ENCODE measurements at places on chromosomes 6 and 20.

- DNase-seq = no peak
- no peaks in the 10 kb centered on the region for H3K36me3 ChIP-seq
- H3K4me1 ChIP-seq = no peaks in the 10 kb centered on the region
- no peaks in the 10 kb centered on the region for H3K27me3 ChIP-seq
- H3K27ac ChIP-seq = no peak overlapping the region
- no peak overlapping the region for H3K4me3 ChIP-seq
Observed at GRCh38 chr6:21808551-21809242, 215.1 kb downstream of the SOX4 start.

- no peaks in the 10 kb centered on the region for H3K4me1 ChIP-seq
- no peak for DNase-seq
- H3K36me3 ChIP-seq = no peaks in the 10 kb centered on the region
- H3K4me3 ChIP-seq = no peak overlapping the region
- no peak overlapping the region for H3K27ac ChIP-seq
Observed at GRCh38 chr20:59662856-59663512, 58.6 kb downstream of the PHACTR3 start.

- DNase-seq = no peak
- peaks cover 28% of the 10 kb centered on the region for H3K4me1 ChIP-seq
- H3K36me3 ChIP-seq = peaks cover 24% of the 10 kb centered on the region
- H3K27me3 ChIP-seq = no peaks in the 10 kb centered on the region
- H3K4me3 ChIP-seq = peak overlapping the region; percentile 80
Observed at GRCh38 chr6:31701666-31702404, 1.3 kb downstream of the ABHD16A start.

DNA sequence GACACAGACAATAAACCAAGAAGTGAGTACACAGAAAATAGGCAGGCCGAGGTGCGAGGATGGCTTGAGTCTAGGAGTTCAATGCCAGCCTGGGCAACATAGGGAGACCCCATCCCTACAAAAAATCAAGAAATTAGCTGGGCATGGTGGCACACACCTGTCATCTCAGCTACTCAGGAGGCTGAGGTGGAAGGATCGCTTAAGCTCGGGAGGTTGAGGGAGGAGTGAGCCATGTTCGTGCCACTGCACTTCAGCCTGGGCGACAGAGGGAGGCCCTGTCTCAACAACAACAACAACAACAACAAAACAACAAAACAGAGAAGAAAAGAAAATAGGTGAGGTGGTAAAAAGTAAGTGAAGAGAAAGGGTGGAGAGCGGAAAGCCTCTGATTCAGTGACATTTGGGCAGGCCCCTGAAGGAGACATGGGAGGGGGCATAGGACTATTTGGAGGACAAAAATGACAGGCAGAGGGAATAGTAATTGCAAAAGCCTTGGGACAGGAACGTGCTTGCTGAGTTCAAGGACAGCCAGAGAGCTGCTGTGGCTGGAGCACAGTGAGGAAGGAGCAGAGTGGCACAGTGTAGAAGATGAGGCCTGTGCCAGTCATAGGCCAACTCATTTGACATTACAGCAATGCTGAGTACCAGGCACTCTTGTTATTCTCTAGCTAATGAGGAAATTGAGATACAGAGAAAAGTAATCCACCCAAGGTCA is 160.6 kb downstream of the VEGFA start:
- H3K36me3 ChIP-seq = no peaks in the 10 kb centered on the region
- DNase-seq = no peak
- H3K4me3 ChIP-seq = no peak overlapping the region
- peaks cover 9% of the 10 kb centered on the region for H3K4me1 ChIP-seq
- H3K27ac ChIP-seq = no peak overlapping the region
- no peaks in the 10 kb centered on the region for H3K27me3 ChIP-seq

DNA sequence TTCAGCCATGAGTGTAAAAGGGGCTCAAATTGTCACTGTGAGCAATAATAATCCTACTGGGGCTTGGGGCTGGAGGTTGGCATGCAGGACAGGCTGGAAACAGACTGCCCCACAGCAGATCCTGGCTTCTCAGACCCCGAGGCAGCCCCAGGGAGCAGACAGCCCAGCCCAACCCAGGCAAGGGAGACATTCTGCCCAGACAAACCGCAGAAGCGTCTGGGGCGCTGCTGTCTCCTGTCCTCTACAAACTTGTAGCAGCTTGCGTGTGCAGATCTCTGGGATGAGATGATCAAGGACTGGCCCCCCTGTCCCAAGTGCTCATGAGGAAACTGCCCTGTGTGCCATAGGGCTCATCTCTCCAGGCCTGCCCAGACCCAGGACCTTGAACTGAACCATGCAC is 84.6 kb downstream of the MAFB start:
- peaks cover 2% of the 10 kb centered on the region for H3K27me3 ChIP-seq
- no peak overlapping the region for H3K4me3 ChIP-seq
- H3K27ac ChIP-seq = no peak overlapping the region
- no peak for DNase-seq

DNA sequence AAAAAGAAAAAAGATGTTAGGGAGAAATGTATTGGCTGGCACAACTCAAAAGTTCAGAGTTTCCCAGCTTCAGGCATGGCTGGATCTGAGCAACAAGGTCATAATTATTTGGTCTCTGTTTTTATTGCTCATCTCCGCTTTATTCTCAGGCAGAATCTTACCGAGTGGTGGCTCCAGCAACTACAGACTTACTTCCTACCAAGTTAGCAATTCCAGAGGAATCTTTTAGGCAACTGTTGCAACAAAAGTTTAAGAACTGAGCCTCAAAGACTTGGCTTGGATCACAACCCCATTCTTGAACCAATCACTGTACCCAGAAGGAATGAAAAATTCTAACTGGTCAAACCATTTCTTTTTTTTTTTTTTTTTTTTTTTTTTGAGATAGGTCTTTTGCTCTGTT is 35.5 kb upstream of the NCOA3 start:
- H3K4me3 ChIP-seq = no peak overlapping the region
- H3K36me3 ChIP-seq = no peaks in the 10 kb centered on the region
- no peaks in the 10 kb centered on the region for H3K4me1 ChIP-seq
- no peak for DNase-seq
- no peaks in the 10 kb centered on the region for H3K27me3 ChIP-seq

DNA sequence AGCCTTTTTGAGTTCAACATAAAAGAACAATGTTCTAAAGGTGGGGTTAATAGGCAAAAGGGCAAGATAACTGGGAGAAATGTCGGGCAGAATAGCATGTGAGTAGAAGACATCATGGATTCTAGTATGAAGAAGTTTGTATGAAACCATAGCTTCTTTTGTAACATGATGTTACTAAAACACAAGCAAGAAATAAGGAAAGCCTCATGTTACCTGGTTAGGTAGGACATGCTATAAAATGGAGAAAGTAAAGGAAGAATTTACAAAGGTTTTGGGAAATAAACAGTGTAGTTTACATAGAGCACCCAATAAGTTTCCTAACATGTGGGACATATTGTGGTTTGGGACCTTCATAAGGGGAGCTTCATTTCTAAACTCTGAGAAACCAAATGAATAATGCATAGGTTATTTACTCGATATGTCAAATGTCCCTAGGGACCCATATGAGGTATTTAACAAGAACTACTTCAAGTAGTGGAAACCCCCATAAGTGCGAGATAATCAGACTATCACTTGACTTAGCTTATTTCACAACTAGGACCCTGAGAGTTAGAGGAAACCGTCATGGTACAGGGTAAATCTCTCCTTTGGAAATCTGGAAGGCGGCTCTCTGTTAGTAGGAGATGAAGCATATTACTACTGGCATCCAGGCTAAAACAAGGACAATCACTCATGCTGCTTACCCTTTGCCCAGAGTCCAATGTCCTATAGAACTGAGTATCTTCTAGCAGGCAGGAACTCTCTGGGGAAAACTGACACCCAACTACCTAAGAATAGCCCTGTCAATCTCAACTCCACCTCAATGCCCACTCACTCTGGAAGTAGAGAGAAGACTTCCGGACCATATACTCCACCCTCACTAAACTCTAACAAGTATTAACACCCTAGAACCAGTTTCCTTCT is 57.5 kb downstream of the ILRUN start:
- H3K4me1 ChIP-seq = no peaks in the 10 kb centered on the region
- H3K27me3 ChIP-seq = no peaks in the 10 kb centered on the region
- DNase-seq = no peak
- H3K36me3 ChIP-seq = no peaks in the 10 kb centered on the region

DNA sequence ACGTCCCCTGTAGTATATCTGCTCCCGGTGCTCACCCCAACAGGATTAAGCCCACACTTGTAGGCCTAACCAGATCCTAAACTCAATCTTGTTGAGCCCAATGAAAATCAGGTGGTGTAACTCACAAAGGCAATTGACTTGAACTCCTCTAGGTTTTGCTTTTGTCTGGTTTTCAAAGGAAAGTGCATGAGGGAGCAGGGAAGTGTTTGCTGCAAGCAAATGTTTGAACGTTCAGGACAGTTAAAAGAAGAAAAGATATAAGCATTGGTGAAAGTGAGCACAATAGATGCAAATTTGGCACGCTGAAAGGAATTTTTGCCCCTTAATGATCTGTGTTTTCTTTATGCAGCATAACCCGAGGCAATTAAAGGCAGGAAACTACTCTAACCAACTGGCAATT is 212.6 kb downstream of the PLCB1 start:
- H3K36me3 ChIP-seq = no peaks in the 10 kb centered on the region
- H3K27ac ChIP-seq = no peak overlapping the region
- no peak for DNase-seq
- no peaks in the 10 kb centered on the region for H3K27me3 ChIP-seq
- no peak overlapping the region for H3K4me3 ChIP-seq
- H3K4me1 ChIP-seq = no peaks in the 10 kb centered on the region

DNA sequence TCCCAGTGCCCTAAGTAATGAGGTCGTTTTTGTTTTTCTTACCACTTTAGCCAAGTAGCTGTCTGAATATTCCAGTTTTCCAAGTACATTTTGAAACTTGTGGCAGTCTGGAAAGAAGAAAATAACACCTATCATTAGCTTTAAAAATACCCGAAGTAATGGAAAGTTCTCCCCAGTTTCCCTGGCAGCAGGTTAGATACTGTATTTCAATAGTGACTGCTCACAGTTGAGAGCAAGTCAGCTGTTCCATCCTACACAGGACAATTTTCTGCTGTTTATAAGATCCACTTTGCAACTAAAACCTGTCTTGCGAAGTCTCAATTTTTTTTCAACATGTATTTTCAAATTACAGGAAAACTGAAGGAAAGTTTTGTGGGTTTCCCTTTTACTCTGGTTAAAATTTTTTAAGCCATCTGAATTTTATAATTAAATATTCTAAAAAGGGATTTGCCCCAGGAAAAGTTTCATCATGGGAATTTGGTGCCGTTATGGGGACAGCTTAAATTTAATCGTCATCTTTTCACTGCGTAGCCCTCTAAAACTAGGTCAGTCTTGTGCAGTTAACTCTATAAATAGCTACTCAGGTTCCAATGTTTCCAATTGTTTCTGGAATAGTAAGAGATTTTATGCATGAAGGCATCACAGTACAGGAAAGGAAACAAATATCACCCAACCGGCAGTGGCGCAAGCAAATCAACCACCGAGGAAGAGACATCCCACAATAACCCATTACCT is 96.9 kb downstream of the MBOAT1 start:
- no peaks in the 10 kb centered on the region for H3K4me1 ChIP-seq
- DNase-seq = no peak
- no peak overlapping the region for H3K27ac ChIP-seq
- peaks cover 7% of the 10 kb centered on the region for H3K36me3 ChIP-seq

GRCh38 chr6:35015996-35016395 is 125.1 kb downstream of the TCP11 start:
- H3K4me1 ChIP-seq = no peaks in the 10 kb centered on the region
- H3K27me3 ChIP-seq = no peaks in the 10 kb centered on the region
- no peak for DNase-seq
- no peak overlapping the region for H3K27ac ChIP-seq
- H3K36me3 ChIP-seq = peaks cover 19% of the 10 kb centered on the region

GRCh38 chr6:128241216-128241615 is 279.2 kb downstream of the PTPRK start:
- DNase-seq = no peak
- no peaks in the 10 kb centered on the region for H3K4me1 ChIP-seq
- H3K27ac ChIP-seq = no peak overlapping the region
- no peaks in the 10 kb centered on the region for H3K27me3 ChIP-seq
- H3K4me3 ChIP-seq = no peak overlapping the region
- no peaks in the 10 kb centered on the region for H3K36me3 ChIP-seq

DNA sequence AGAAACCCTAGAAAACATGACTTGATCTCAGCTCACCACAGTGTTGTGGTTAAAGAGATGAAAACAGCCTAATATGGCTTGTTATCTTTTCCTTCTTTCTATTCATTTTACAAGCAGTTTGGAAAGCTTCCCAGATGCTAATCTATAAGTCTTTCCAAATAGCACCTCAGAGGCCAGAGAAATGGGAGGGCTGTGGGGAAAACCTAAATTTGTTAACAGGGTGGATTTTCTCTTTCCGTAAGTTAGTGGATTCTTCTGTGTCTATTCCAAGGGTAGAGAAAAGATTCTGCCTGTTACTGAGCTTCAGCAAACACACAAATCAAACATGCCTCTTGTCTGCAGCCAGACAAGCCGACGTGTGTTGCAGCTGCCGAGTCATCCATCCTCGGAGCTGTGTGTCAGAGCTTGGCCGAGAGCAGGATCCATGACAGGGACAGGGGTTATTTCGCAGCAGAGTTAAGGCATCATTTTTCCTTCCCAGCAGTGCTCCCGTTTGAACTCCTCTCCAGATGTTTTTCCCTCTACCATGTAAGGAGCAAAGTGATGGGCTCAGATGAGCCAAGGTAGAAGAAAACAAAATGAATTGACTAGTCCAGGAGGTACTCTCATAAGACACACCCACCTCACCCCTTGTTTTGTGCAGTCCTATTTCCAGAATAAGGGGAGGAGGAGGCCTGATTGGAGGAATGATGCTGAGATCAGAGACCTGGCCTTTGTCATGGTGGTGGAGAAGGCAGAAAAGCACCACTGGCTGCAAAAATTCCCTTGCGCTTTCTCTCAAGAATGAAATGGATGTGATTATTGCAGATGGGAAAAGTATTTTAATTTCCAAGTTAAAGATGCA is 560.0 kb downstream of the C6orf118 start:
- no peaks in the 10 kb centered on the region for H3K27me3 ChIP-seq
- no peak overlapping the region for H3K4me3 ChIP-seq
- DNase-seq = no peak
- H3K4me1 ChIP-seq = no peaks in the 10 kb centered on the region
- no peak overlapping the region for H3K27ac ChIP-seq

DNA sequence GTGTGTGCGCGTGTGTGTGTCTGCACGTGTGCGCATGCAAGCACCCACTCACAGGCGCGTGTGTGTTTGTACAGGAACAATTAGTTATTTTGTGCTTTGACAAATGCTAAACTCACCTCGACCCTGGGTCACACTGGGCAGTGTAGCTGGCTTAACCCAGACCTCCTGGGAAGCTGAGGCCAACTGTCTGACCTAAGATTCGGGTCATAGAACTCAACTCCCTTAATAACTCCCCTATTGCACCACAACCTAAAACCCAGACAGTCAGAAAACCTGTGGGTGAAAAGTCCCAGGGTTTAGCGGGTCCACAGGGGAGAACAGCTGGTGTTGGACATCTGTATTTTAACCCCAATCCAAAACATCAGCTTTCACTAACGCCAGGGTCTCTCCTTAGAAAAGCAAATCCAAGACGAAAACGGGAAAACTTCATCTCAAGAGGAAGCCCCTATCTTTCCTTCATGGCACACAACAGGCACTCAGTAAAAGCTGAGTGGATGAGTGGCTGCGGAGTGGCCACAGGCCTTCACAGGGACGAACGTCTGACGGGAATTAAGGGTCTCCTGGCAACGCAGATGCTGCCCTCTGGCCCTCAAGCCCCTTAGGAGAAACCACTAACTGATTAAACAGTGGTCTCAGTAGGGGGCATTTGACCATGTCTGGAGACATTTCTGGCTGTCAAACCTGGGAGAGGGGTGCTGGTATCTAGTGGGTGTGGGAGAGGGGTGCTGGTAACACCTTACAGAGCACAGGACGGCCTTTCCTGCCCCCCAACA is 4.5 kb downstream of the PMEPA1 start:
- no peak overlapping the region for H3K27ac ChIP-seq
- no peaks in the 10 kb centered on the region for H3K36me3 ChIP-seq
- H3K27me3 ChIP-seq = peaks cover 6% of the 10 kb centered on the region
- DNase-seq = no peak
- H3K4me3 ChIP-seq = no peak overlapping the region

Measured in natural killer cell (primary cell).